Pulmonary artery endothelial cell (primary cell): ENCODE measurements at places on chromosomes 7 and 10. TPM values are rescaled to one million over a fixed set of nuclear protein-coding genes. Genes with fewer than 3 reads are reported as not detected.
A peak's percentile ranks its signal among the peaks of the same experiment; 100 is the strongest.

Gene RARRES2
- total RNA-seq = not detected in 2 replicates

Gene RUFY2
- total RNA-seq = 15.0 and 18.4 TPM in 2 replicates

Gene GCK
- 0.26 and 0.39 TPM in 2 replicates for total RNA-seq

Gene ACTL6B
- not detected in 2 replicates for total RNA-seq

Gene SLC29A3
- total RNA-seq = 0.95 and 1.3 TPM in 2 replicates

Gene RBM20
- total RNA-seq = 0.13 TPM in 1 of 2 replicates, not detected in the other

Gene TRIM74
- total RNA-seq = not detected in 2 replicates

Gene ANKRD2
- 0.78 and 1.8 TPM in 2 replicates for total RNA-seq

Gene CTAGE4
- total RNA-seq = 0.07 and 0.18 TPM in 2 replicates

GRCh38 chr10:4053940-4054339 is 268.9 kb upstream of the KLF6 start:
- DNase-seq = no peak

- DNase-seq = no peak
Measured at GRCh38 chr7:28908775-28909174, 49.4 kb downstream of the TRIL start.

- DNase-seq = peak; percentile 58
Measured at GRCh38 chr10:12699258-12699700, 302.2 kb downstream of the CCDC3 start.

DNA sequence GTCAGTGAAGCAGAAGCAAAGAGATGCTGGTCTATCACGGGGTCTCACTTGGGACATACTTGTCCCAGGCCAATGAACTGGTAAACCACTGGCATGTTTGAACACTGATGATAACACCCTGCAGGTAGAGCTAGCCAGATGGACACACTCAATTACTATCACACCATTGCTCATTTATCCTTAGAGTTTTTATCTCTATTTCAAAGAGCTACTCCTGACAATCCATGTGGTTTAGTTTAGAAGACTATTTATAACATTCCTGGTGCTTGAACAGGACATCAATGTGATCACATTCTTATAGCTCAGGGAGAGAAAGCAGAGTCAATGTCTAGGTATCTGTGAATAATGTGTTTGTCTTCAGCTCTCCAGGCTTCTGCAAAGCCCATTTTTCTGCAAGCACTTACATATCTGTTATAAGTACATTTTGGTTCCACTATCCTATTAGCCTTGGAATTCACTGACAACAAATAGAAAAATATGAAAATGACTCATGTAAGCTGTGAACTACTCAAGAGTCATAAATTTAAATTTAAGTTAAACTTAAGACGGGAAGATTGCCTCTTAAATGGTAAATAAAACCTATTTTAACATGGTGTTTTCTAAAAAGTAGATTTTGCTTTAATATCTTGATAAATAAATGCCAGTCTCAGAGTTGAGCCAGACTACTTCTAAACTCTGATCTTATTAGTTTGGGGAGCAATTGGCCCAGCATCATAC is 106.7 kb upstream of the MBL2 start:
- DNase-seq = no peak

GRCh38 chr7:78677391-78677790 is 776.1 kb downstream of the MAGI2 start:
- no peak for DNase-seq

DNA sequence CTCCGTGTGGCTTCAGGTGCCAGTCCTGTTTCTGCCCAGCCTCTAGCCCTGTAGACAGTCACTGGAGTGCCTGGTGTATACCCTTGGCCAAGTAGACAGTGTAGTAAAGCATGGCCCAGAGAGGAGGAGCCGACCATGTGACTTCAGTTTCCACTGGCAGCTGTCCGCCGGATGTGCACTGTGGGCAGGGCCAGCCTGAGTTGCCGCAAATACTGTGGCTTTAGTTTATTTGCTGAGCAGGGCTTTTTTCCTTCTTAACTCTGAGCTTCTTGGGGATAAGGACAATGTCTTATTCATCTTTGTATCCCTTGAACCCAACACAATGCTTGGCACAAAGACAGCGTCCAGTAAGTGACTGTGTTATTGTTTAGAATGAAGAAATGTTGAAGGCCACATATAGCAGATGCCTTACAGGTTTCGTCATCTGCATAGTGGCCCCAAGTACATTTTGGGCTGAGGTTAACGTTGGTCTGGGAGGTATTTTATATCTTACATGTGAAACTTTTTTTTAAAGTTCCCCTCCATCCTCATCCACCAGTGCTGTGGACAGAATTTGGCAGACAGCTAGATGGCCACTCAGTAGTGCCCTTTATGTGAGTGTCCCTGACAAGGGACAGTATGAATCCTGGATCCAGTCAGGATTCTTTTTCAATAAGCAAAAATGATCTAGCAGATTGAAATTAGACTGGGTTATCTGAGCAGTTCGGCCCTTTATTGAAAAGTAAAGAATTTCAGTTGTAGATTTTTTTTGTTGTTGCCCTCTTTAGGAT is 40.6 kb downstream of the CYP17A1 start:
- no peak for DNase-seq

DNA sequence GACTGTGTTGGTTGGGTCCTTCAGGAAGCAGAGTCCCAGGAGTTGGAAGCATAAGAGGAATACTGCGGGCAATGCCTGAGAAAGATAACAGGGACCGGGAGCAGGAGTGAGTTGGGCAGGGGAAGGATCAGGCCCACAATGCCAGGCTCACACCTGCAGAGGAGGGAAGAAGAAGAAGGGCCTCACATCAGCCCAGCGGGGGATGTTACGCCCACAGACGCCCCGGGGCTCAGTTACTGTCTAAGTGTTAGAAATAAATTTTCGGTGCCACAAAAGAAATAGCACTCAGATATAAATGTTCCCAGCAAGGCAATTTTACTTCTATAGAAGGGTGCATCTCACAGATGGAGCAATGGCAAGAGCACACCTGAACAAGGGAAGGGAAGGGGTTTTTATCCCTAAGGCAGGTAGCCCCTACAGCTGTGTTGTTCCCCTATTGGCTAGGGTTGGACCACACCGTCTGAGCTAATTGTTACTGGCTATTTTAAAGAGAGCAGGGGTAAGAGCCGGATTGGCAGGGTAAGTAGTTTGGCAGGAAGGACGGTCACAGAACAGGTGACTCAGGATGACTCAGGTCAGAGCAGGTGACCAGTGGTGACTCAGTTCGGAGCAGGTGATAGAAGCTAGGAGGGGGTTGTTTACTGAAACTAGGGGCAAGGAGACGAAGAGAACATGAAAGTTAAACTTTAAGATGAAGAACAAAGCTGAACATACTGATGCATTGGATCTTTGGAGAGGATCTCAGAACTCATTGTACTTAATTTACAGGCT is at the start of gene NOS3:
Gene NOS3, plus strand, starts transcription at position 602 of the 771 bp plus-strand sequence. CDS start 2,787 bp downstream, outside the sequence.
- no peak for DNase-seq

DNA sequence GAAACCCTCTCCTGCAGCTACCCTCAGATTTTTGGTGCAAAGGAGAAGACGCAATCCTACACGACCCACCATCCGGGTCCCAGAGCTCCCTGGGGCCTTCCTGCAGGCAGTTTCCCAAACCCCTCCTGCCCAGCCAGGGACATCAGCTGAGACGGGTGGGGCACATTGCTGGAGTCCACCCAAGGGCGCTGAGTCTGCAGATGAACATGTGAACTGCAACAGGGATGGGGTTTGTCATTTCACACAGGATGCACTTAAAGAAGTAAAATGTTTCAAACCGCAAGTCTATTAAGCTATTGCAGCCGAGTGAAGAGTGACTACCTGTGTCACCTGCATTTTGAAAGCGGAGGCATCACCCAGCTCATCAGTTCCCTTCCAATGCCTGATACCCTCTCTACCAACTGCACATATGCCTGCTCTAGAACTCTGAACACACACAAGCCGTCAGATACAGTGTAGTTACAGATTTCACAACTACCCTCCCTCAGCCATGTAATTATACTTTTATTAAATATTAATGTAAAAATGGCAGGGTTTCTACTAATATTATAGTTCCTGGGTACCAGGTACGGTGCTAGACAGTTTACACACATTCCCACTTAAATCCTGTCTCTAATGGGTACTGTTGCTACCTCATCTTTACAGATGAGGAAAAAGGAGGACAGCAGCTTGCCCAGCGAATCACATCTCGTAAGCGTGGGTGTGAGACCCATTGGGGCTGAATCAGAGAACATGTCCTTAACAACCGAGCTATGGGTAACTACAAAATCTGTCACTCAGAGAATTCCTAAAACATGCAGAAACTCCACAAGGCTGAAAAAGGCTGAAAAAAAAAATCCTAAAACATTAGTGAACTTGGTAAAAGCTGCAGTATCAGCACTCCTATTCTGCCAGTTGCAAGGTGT is 71.2 kb downstream of the GRB10 start:
- no peak for DNase-seq

GRCh38 chr7:90216080-90216674 is 4.6 kb downstream of the STEAP2 start:
- no peak for DNase-seq

GRCh38 chr7:50416527-50417182 is 33.5 kb downstream of the FIGNL1 start:
- no peak for DNase-seq

- DNase-seq = no peak
Measured at GRCh38 chr10:100637785-100638184, 102.0 kb downstream of the HIF1AN start.
